Nephron progenitor cell (in vitro differentiated cells): ENCODE measurements at places on chromosomes 1 and 21.

GRCh38 chr1:77303387-77303786 is 21.6 kb downstream of the AK5 start:
- DNase-seq = no peak

GRCh38 chr1:232287676-232288569 is 342.0 kb downstream of the SIPA1L2 start:
- no peak for DNase-seq

GRCh38 chr1:34655206-34655874 is 99.5 kb upstream of the GJB5 start:
- DNase-seq = no peak

DNA sequence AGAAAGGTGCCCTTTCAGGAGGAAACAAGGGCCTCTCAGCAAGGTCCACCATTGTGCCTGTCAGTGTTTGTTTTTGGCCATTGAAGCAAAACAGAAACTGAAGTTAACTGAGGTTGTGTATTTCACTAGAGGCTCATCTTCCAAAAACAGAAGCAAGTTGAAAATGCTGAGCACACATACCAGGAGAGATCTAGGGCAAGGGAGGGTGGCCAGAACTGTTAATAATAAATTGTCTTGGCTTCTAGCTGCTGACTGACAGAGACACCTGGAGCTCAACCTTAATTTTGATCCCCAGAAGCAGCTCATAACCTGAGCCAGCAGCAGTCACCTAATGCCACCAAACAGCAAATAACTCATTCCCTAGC is 5.2 kb downstream of the AGMAT start:
- no peak for DNase-seq
